Stimulated activated CD8-positive, alpha-beta memory T cell treated with anti-CD3 and anti-CD28 coated beads, Interleukin-15, amount 100 ng/mL, for 24 hours (primary cell): ENCODE measurements at places on chromosomes 2 and 18.

DNA sequence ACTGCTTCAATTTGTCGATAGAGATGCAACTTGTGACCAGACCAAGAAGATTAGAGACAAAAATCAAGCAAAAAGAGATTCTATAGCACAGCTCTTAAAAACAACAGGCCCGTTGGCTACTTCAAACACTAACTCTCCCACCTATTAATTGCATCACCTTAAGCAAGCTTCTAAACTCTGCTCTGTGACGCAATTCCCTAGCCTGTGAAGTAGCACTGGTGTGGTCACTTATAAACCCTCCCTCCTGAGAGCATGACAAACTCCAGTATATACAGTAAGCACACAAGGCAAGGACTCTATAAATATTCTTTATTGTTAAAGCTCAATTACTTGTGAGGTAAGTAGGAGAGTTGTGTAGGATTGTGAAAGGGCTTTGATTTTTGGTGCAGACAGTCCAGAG is 72.3 kb downstream of the CMPK2 start:
- DNase-seq = no peak

DNA sequence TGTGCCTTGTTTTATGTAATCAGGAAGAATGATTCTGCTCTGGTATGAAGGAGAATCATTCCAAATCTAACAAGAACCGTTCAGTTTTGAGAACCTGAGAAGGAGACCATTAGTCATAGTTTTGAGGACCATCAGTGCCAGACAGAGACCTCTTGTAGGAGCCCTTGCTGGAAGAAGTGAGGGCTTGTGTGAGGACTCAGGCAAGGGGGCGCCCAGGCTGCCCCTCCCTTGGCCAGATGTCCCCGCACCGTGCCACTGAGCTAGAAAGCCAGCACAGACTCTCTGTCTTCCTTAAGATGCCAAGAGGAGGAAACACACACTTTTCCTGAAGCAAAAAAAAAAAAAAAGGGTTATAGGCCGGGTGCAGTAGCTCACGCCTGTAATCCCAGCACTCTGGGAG is 55.7 kb upstream of the SLC39A10 start:
- no peak for DNase-seq

GRCh38 chr2:152571048-152571766 is 146.1 kb downstream of the PRPF40A start:
- no peak for DNase-seq

DNA sequence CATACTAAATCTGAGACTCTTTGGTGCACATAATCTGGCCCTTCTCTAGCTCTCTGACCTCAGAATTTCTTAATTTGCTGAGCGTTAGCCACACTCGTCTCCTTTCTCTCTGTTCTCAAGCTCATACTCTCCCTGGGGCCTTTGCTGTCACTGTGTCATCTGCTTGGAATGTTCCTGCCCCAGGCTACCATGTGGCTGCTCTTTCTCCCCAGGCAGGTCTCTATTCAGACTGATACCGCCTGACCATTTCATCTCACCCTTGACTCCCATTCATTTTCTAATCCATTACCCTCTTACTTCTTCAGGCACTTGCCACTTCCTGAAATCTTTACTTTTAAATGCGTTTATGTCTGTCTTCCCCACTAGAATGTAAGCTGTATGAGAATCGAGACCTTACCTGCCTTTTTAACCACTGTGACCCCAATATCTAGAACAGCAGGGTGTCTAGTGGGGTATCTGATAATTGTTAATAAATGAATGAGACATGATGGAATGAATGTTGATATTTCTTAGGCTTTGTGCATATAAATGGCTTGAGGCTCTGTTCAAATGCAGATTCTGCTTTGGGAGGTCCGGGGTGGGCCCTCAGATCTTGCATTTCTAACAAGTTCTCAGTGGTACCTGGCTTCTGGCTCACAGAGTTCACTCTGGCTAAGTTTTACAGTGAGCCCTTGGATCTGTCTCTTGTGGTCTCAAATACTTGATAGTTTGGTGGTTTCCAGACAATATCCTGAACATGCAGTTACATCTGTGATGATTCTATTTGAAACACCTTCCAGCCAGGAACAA is 89.9 kb upstream of the EPC2 start:
- DNase-seq = no peak

- no peak for DNase-seq
Observed at GRCh38 chr2:113196839-113197238, 23.1 kb downstream of the PSD4 start.

DNA sequence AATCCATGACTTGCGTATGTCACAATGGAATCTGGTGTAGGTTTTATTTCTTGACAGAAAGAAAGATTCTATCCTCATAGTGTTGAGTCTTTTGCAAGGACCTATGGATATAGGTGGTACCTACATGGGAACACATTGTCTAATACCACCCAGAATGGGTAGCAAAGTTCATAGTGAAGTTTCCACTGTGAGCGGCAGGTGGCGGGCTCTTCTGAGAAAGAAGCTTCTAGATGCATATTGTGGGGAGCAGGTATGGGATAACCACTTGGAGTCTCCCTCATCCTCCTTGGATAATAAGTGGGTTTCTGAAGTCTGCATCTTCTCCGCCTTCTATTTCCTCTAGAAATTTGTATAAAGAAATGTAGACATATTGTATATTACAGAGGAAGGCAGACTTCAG is 44.9 kb downstream of the LINC00305 start:
- DNase-seq = no peak

GRCh38 chr18:79411614-79412526 is 16.1 kb downstream of the NFATC1 start:
- DNase-seq = no peak

GRCh38 chr2:192035731-192036442 is 158.8 kb downstream of the TMEFF2 start:
- DNase-seq = no peak
